Activated gamma-delta T cell treated with Interleukin-2 at 50 U/mL for 16 hours (primary cell): ENCODE measurements at places on chromosomes 5 and 9.

DNA sequence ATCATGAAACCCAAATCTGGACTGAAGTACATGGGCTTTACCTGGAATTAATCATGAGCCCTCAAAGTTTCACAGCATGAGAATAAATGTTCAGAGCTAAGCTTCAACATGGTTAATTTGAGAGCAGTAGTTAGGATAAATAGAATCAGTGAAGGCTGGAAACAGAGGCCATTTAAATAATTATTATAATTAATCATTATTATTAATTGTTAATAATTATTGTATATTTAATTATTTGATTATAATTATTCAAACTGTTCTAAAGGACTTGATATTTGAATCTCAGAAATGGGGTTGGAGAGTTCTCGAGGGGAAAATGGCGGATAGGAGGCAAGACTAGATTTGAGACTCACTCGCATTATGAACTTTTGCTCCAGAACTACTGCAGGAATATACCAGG lies 119.6 kb upstream of the ITGA1 start:
- DNase-seq: no peak

GRCh38 chr9:120708526-120709224 lies 5.6 kb downstream of the MEGF9 start:
- DNase-seq: no peak

GRCh38 chr5:122183098-122183787 lies 53.9 kb downstream of the ZNF474 start:
- DNase-seq: no peak

DNA sequence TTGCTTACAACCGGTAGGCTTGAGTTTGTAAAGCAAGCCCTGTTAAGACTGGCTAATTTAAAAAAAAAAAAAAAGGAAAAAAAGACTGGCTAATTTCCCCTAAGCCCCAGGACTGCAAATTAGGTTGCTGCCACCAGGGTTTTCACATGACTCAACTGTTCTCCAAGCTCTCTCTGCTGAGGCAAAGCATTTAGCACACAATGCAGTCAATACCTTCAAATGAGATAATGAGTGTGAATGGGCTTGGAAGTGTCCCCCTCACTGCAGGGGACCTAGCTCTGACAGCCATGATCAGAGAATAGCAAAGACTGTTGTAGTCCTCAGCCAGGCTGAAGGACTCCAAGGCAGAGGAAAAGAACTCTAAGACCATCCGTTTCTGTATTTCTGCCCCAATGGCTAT lies 42.8 kb upstream of the ZSWIM6 start:
- no peak for DNase-seq

DNA sequence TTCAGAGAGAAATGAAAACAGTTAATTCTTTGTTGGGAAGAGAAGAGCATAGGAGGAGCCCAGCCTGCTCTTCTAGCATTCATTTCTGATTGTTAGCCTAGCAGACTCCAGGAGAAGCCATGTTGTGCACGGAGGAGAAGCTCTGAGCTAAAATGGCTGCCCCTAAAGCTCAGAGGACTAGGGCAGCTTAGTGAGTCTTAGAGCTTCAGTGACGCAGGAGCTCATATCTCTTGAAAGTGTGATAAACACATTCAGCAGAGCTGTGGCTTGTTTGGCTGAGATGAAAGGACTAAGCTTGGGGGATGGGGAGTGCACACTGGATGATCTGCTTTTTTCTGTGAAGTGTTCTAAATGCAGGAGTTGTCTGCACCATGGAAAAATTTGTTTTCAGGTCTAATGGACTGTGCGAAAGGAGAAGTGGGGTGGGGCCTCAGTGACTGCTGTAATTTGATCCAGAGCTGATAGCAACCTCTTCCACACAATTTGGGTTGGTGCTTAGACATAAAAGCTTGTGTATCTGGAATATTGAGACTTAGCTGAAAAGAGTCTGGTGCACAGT lies 58.5 kb downstream of the ZNF462 start:
- DNase-seq: peak; percentile 7

- DNase-seq: no peak
Observed at GRCh38 chr9:2193552-2193951, 178.4 kb downstream of the SMARCA2 start.

- DNase-seq: no peak
Observed at GRCh38 chr5:158546748-158547147, 553.0 kb downstream of the EBF1 start.

- no peak for DNase-seq
Observed at GRCh38 chr5:150317048-150318003, 14.6 kb upstream of the ARSI start.

DNA sequence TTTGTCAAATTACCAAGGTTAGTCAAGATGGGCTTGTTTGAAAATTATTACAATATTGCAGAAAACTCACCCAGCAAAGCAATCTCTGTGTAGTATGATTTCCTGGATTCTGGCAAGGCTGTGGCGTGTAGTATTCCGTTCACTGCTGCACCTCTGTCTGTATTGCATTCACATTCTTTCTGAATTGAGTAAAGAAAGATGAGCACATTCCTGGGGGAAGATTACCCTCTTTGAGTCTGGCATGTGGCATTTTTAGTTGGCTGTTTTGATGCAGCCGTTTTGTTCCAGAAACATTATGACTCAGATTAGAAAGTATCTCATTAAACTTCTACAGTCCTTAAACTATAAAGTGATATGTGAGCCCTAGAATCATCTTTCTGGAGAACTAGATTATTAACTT lies 197.7 kb downstream of the TENT4A start:
- DNase-seq: no peak

- no peak for DNase-seq
Observed at GRCh38 chr5:141528291-141528984, 39.6 kb downstream of the PCDHGC5 start.

- no peak for DNase-seq
Observed at GRCh38 chr5:124655251-124655917, 91.1 kb downstream of the ZNF608 start.

- DNase-seq: no peak
Observed at GRCh38 chr9:73411494-73411893, 259.8 kb downstream of the ANXA1 start.

GRCh38 chr9:27654629-27655285 lies 81.5 kb upstream of the C9orf72 start:
- DNase-seq: no peak

GRCh38 chr5:150636391-150637244 lies 3.8 kb upstream of the SYNPO start:
- DNase-seq: no peak

DNA sequence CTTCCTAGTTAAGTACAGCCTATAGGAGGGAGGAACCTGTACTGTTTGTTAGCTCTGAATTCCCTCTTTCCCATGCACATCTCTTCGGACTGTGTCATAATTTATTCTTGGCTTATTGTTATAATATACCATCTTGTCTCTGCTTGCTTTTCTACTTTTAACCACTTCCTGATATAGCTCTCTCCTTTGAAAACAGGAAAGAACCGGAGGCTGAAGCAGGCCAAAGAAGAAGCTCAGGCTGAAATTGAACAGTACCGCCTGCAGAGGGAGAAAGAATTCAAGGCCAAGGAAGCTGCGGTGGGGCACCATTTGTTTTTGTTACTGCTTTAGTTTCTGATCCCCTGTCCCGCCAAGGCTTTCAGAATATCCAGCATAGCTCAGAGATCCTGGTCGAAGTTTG lies 4.8 kb downstream of the ATP6V1G1 start:
- DNase-seq: peak; percentile 55

- no peak for DNase-seq
Observed at GRCh38 chr5:68230285-68230684, 14.7 kb downstream of the PIK3R1 start.

DNA sequence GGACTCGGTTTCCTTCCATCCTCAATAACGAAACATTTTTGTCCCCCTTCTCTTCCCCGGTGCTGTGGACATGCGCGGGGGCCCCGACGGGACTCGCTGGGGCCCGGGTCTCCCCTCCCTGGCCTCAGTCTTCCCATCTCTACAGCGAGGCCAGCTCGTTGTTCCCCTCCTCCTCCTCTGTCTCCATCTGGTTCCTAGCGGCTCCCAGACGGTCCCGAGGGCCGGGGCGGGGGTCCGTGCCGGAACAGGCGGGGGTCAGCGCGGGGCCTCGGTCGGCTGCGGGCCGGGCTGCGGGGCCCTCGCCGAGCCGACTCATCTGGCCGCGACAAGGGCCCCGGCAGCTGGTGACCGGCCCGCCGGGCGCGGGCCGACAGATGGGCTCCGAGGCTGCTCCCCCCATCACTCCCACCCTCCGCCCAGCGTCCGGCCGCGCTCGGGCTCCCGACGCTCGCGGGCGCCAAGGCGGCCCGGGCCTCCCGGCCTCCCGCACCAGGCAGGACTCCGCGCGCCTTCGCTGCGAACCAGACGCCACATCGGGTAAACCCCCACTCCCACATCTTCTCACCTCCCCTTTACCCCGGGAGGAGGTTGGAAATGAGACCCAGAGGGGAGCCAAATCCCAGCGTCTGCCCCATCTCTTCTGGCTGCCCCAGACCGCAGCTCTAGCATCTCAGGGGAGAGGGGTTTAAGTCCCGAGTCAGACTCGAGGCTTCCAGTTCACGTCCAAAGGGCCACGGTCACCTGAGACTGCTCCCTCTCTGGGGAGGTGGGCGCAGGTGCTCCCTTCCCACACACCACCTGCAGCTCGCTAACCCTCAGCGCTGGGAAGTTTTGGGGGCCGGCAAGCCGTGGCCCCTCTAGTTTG lies 8.1 kb downstream of the BARHL1 start:
- DNase-seq: no peak

DNA sequence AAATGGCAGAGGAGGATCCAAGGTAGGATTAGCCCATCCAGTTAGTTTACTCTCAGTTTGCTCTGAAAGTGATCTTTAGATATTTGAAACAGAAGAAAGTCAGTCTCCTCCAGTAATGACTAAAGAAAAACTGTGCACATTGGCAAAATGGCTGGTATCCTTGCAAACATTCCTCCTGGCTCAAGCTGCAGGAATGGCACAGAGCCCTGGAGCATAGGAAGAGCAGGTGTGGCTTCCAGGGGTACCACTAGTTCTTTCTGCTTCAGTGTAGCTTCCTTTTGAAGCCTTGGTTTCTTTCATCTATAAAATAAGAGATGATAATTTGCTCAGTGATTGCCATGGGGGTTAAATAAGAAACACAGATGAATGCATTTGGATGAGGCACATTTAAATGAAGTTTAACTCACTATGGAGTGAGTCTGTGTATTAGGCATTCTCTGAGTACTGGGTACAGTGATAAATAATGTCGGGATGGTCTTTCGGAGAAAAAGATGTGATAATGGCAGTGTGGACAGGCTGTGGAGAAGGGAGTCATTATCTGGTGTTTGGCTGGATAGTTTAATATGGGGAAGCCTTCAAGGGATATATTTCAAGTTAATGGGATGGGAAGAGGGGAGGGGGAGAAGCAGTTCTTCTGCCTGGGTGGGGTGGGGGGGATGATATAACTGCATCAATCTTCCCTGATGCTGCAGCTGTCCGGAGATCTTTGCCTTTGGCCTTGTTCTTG lies 217.3 kb upstream of the KLF4 start:
- DNase-seq: no peak

DNA sequence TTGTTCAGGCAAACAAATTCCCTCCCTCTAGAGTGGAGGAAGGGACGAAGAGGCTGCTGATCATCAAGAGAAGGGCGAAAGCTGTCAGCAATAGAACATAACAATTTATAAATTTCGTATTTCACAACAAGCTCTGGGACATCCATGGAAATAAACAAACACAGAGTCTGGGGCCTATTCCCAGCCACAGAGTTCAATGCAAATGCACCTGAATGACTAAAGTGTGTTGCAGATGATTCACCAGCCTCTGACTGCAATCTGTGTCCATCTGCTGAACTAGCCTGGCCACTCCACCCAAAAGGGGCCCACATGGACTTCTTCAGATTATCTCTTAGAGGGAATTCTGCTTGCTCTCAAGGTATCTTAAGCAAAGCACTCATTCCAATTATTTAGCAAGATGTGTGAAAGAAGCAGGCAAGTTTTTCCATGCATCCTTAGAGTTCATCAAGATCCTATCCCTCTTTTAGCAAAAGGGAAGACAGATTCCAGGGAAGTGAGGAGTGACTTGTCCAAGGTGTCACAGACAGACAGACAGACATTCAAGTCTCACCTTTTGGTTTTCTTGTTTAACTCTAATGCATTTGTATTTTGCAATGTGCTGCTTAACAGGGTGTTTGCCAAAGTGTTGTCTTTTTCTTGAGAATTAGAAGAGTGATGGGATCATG lies 307.8 kb upstream of the PAPPA start:
- DNase-seq: no peak

DNA sequence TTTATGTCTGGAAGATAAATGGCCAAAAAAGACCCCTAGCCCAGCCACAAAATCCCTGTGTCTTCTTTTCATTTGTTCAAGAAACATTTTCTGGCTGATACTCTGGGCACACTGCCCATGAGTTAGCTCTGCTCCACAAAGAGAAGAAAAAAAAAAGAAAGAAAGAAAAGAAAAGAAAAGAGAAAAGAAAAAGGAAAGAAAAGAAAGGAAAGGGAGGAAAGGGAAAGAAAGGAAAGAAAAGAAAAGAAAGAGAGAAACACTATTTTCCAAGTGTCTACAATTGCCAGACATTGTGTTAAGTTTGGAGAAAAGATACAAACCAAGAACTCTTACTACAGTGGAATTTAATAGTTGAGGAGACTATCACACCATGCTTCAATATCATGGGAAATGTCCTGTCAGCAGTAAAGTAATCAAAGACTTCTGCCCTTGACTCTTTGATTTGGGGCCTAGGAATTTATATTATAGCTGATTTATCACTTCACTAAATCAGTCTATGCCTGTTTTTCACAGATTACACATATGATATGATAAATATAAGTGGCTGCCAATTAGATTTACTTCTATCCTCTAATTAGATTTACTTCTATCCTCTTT lies 3.0 kb downstream of the TRMO start:
- DNase-seq: no peak

DNA sequence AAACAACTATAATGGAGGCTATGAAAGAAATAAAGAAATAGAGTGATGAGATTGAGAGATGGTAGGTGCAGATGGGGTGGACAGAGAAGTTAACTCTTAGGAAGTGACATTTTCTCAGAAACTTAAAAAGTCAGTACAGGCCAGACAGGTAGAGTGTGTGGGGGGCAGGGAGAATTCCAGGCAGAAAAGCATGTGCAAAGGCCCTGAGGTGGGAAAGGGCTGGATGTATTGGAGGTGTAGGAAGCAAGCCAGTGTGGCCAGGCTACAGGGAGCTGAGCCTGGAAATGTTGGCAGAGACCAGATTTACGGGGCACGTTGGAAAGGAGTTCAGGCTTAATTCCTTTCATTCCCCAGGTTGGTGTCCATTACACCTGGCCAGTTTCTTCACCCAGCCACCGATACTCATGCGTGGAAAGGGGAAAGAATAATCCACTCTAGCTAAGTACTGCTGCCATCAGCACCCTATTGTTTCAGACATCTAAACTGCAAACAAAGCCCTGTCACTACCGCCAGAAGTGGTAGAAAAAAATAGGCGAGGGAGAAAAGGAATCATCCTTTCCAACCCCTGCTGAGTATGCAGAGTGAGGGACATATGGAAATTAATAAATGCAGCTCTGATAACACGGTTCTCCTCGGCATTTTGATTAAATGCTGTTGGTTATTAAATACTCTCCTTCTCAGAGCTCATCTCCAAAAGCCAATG lies 116.8 kb upstream of the GPR151 start:
- no peak for DNase-seq

GRCh38 chr9:127309715-127310114 lies 45.1 kb downstream of the GARNL3 start:
- no peak for DNase-seq

- no peak for DNase-seq
Observed at GRCh38 chr5:45508135-45508534, 188.0 kb downstream of the HCN1 start.
